ENCODE measurements at places on chromosomes 7 and 10.

DNA sequence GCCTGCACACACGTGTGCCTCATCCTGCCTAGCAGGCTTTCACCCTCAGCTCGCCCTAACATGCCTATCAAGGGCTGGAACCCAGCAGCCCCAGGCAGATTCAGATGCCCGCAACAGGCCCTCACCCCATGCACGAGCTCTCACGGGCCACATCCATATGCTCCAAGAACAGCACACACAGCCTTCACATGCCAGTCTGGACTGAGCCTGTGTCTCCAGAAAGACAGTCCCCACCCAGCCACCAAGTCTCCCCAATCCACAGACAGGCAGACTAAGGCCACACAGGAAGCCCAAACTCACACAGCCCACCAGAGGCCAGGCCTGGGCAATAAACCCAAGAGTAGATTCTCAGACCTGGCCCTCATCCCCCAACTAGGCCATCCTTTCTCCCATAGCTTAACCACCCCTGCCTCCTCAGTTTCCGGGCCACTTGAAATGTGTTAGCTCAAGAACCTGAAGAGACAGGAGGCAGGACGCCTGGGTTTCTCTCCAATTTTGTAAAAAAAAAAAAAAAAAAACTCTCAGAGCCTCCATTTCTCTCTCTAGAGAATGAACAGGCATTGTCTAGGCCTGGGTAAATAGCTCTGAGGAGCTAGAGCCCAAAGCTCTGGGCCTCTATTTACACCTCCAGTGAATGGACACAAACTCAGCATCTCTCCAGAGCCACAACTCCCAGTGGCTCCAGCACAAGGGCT is 6.8 kb downstream of the LDB1 start:
- peak; percentile 91 for DNase-seq

DNA sequence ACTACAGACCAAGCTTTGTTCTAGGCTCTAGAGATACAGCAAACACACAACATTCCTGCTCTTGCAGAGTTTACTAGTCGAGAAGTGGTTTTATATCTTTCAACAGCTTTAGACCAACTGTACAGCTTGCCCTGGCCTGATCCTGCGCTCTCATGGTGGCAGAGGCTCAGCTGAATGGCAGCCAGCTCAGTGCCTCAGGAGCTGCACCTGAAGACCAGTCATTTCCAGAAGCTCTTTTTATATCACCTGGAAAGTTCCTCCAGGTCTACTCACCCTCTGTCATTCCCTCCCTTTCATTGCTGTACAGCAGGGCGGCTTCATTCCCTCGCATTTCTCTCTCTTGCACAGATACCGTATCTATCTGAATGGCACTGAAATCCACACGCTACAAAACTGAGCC is 319.8 kb downstream of the GATA3 start:
- no peak for DNase-seq

- peak; percentile 39 for DNase-seq
These were observed 13.3 kb upstream of the RAB18 start for GRCh38 chr10:27490807-27491206.

DNA sequence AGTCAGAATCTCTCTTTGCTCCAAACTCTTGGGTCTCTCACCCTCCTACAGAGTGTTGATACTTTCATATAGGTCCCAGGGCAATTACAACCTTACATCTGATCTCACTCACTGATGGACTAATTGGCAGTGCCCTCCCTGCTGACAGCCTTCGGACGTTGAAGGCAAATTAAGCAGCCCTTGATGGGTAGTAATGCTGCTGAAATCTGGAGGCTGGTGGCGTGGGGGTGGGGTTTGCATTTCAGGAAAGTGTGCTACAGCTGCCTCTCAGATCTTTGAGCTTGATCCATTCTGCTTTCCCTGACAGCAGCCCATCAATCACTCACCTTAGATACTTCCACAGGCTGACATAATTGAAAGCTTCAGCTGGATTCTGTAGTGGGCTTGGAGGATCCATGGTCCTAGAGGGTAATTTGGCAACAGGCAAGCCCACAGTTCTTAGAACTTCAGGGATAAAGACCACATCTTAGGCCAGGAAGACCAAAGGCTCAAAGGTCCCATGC is 349.1 kb upstream of the PODXL start:
- DNase-seq, result no peak

GRCh38 chr10:58367069-58367468 is 18.1 kb upstream of the TFAM start:
- no peak for DNase-seq

- no peak for DNase-seq
These were observed 107.7 kb upstream of the ADO start for GRCh38 chr10:62696798-62697197.

GRCh38 chr7:138004046-138004445 is 2.2 kb upstream of the CREB3L2 start:
- DNase-seq, result no peak

GRCh38 chr7:132558815-132559214 is 17.5 kb downstream of the PLXNA4 start:
- no peak for DNase-seq

- DNase-seq, result no peak
These were observed 103.3 kb upstream of the POT1 start for GRCh38 chr7:125032943-125033342.

DNA sequence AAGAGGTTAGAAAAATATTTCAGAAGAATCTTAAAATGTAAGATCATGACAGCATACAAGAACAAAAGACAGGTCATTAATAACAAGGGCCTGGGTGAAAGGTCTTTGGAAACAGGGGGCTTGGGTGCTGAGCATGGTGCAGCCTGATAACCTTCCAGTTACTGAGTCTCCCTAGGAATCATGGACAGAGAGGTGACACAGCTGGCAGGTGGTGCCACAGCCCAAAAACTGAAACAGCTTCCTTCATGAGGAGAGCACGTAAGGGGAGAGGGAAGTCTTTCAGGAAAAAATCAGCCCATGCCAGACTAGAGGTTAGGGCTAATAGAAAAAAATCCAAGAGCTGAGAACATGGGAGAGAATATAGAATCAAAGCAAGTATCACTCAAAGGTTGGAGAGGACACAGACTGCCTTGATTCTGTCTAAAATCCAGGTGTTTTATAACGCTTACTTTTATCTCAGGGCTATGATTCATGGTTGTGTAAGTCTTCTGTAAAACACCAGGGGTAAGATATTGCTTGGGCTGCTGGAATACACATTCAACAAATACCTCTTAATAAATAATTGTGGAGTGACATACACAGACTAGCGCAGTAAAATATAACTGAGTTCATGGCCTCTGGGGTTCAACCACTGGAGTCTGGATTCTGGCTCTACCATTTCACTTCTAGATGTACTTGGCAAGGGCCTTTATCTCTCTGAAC is 88.1 kb downstream of the SEMA3C start:
- DNase-seq, result peak; percentile 48

DNA sequence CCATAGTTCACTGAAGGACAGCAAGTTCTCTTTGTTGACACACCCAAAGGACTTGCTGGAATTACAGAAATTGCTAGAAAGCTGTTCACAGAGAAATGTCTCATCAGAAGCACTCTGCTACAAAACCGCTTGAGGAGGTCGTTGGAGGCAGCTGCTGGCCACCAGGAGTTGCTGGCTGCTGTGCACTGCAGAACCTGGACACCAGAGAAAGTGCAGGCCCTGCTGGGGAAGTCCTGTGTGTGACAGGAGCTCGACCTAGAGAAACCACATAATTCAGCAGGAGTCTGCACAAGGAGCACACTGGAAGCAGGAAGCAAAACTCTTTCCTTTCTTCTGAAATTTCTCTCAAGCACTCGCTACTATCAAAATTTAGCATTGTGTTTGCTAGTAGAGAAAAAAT is 461.5 kb upstream of the GHITM start:
- no peak for DNase-seq

GRCh38 chr10:21427804-21428481 is 97.5 kb downstream of the SKIDA1 start:
- peak; percentile 79 for DNase-seq

DNA sequence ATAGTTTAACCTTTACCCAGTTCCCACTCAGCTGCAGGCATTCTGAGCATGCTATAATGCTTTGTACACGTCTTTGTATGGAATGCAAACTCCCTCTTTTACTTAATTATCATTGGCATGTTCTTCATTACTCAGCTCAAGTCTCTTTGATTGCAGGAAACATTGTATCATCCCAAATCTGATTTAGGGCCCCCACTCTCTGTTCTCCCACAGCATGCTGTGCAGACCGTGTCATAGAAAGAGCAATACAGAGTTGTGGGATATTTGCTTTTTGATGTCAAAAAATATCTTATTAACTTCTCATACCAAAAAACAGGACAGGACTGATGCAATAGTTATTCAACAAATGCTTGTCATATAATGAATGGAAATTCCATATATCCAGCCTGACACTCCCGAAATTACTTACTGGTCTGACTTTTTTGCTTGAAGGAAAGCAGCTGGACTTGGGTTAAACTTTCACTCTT is 1081.5 kb upstream of the C7orf33 start:
- DNase-seq, result no peak

GRCh38 chr10:24254180-24254579 is 45.2 kb downstream of the KIAA1217 start:
- peak; percentile 84 for DNase-seq

DNA sequence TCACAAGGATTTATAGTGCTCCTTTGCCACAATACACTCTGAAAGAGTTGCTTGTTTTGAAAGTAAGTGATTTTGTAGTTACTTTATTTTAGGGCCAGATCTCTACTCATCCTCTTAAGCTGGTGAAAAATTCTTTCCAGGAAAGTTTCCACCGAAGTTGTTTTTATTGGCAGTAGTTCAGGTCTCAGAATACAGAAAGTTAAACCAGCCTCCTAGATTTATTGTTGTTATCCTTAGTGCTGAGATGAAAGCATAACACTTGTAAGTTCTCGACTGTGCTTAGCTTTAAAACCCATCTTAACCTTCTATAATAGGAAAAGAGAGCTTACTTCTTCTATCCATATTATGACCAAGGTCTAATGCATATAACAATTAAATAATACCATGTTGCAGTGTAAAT is 5.5 kb downstream of the AP3M1 start:
- DNase-seq, result no peak

- peak; percentile 22 for DNase-seq
These were observed 252.9 kb downstream of the HGF start for GRCh38 chr7:81516898-81517297.

DNA sequence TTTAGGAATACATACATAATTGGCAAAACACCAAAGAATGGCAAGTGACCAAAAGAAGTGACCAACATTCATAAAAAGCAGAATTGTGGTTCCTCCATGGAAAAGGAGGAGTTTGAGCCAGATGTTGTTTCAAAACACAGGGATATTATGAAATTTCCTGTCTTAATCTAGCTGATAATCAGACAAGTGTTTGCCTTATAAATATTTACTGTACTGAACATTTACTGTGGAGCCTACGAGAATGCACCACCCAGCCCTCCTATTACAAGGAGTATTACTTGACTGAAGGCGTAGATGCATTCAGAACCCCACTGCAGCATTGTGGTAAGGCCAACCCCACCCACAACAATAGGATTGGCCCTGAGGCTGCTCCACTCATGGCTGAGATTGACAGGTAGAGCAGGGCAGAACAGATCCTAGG is 118.9 kb downstream of the AKR1D1 start:
- DNase-seq, result peak; percentile 23

- DNase-seq, result no peak
These were observed 30.4 kb upstream of the ADD3 start for GRCh38 chr10:109977382-109977806.

DNA sequence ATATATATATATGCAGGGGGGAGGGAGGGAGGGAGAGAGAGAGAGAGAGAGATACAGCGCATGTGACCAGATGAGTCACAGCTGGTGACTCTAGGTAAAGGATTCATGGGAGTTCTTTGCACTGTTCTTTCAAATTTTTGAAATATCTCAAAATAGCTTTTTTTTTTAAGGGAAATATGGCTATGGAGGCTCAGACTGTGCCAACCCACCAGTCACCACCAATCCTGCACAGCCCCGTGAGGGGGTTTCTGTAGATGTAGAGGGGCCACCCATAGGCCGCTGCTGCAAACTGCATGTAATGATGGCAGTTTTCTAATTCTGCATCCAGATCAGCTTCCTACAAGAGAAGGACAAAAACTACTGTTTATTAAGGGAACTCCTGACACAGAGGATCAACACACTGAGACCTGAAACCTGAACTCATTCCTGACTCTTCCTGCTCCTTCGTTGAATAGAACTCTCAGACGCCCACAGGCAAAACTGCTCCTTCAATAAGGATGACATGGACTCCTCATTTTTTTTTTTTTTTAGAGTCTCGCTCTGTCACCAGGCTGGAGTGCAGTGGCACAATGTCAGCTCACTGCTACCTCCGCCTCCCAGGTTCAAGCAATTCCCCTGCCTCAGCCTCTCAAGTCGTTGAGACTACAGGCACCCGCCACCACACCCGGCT is 17.3 kb downstream of the DAGLB start:
- DNase-seq, result peak; percentile 23

DNA sequence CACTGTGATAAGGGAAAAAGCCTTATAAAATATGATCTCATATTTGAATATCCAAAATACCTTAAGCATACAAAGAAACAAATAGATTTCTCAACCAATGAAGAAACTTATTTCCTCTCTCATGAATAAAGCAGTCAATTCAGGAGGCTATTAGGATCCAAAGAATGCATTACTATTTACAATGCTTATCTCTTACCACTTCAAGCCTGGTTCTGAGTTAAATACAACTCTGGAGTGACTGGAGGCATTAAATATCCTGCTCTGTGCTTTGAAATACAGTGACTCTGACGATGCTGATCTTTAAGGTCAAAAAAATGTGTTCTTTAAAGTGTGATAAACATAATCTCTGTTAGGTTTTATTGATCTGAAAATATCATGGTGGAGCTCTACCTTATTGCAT is 493.2 kb downstream of the ZWINT start:
- no peak for DNase-seq

- no peak for DNase-seq
These were observed 860 bp downstream of the ZEB1 start for GRCh38 chr10:31319602-31320549.

GRCh38 chr10:77887631-77888355 is 38.8 kb downstream of the DLG5 start:
- no peak for DNase-seq

DNA sequence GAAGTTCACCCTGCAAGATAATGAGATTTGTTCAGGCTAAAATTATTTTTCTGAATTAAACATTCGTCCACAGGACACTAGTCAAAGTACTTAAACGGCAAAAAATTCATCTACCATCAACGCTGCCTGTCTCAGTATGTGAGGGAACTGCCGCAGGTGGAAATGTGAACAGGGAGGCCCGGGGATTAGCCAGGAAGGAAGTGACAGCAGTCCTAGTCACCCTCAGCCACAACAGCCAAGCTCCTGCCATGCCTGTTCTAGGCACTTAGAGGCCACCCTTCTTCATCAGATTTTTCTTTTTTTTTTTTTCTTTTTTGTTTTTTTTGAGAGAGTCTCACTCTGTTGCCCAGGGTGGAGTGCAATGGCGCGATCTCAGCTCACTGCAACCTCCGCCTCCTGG is 9.4 kb downstream of the NUDT5 start:
- DNase-seq, result peak; percentile 46

GRCh38 chr7:114932991-114933390 is 11.1 kb downstream of the MDFIC start:
- DNase-seq, result no peak

GRCh38 chr7:138873220-138873892 is 75.4 kb upstream of the ATP6V0A4 start:
- DNase-seq, result no peak
